ENCODE measurements at places on chromosomes 3 and 15. TPM values are rescaled to one million over a fixed set of nuclear protein-coding genes. Genes with fewer than 3 reads are reported as not detected.

Gene CPN2
- total RNA-seq, result not detected

Gene CCR8
- total RNA-seq, result not detected

Gene UBL7
- 56.6 TPM for total RNA-seq

GRCh38 chr3:176430244-176431037, 766.8 kb downstream of the TBL1XR1 start:
- no peaks in the 10 kb centered on the region for H3K36me3 ChIP-seq
- no peak overlapping the region for H3K27ac ChIP-seq
- no peaks in the 10 kb centered on the region for H3K4me1 ChIP-seq

GRCh38 chr3:77039606-77040171, at the start of gene ROBO2:
Gene ROBO2, plus strand, starts transcription at chr3:77040099. Its CDS starts 687 bp downstream, at chr3:77040786.
- H3K27me3 ChIP-seq, result peaks cover 44% of the 10 kb centered on the region
- H3K36me3 ChIP-seq, result no peaks in the 10 kb centered on the region
- no peak within 1 kb of the TSS for H3K27ac ChIP-seq
- no peak for DNase-seq
- no peak within 1 kb of the TSS for H3K4me3 ChIP-seq

GRCh38 chr3:50525987-50526386, 22.6 kb upstream of the CACNA2D2 start:
- no peaks in the 10 kb centered on the region for H3K36me3 ChIP-seq
- peak; percentile 76 for DNase-seq
- peaks cover 6% of the 10 kb centered on the region for H3K27me3 ChIP-seq

GRCh38 chr15:98648654-98649471, 524 bp downstream of the IGF1R start:
- H3K4me1 ChIP-seq, result peaks cover 30% of the 10 kb centered on the region
- H3K4me3 ChIP-seq, result peak overlapping the region; percentile 85
- H3K27me3 ChIP-seq, result peaks cover 9% of the 10 kb centered on the region
- H3K36me3 ChIP-seq, result no peaks in the 10 kb centered on the region

DNA sequence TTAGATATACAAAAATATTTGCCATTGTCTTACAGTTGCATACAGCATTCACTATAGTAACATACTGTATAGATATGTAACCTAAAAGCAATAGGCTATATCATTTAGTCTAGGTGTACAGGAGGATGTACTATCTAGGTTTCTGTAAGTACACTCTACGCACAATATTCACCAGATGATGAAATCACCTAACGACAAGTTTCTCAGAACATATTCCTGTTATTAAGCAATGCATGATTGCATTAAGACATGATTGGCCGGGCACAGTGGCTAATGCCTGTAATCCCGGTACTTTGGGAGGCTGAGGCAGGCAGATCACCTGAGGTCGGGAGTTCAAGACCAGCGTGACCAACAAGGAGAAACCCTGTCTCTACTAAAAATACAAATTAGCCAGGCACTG, 14.5 kb upstream of the PRKCI start:
- no peak overlapping the region for H3K27ac ChIP-seq
- H3K36me3 ChIP-seq, result peaks cover 2% of the 10 kb centered on the region
- no peaks in the 10 kb centered on the region for H3K4me1 ChIP-seq

GRCh38 chr15:65020419-65020818, 9.0 kb downstream of the MTFMT start:
- H3K27me3 ChIP-seq, result no peaks in the 10 kb centered on the region
- peaks cover 30% of the 10 kb centered on the region for H3K36me3 ChIP-seq
- no peak overlapping the region for H3K4me3 ChIP-seq

DNA sequence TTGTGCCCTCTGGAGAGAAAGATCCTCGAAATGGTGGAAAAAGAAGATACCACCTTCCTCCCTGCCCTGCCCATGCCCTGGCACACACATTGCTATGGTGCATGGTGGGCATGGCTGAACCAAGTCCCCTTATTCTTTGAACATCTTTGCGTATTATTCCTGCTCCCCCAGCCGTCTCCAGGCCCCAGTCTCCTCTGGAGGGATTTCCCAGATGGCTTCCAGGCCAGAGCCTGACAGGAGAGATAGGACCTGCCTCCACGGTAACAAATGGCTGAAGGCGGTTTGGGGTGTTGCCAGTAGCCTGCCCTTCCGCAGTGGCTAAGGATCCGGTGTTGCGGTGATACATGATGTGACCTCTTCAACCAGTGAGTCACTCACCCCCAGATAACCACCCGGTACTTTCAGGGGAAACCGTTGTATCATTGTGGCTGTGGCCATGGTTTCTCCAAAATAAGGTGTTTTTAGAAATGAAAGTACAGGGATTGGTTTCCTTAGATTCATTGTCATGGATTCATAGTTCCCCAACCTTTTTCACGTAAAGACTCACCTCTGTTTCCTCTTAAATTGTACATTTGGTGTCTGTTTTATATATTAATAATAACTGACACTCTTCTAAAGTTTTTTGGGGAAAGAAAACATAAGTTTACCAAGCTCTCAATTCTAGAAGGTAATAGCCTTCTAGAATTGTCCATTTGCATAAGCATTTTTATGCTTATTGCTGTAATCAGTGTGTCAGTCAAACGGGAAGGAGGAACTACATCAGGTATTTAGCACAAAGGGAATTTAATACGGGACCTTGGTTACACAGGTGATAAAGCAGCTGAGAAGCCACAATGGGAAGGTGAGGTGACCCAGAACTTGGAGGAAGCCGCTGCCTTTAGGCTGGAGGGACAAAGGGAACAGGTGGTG, 25.9 kb downstream of the SMAD3 start:
- H3K36me3 ChIP-seq, result peaks cover 18% of the 10 kb centered on the region
- peak; percentile 78 for DNase-seq
- peaks cover 66% of the 10 kb centered on the region for H3K4me1 ChIP-seq

DNA sequence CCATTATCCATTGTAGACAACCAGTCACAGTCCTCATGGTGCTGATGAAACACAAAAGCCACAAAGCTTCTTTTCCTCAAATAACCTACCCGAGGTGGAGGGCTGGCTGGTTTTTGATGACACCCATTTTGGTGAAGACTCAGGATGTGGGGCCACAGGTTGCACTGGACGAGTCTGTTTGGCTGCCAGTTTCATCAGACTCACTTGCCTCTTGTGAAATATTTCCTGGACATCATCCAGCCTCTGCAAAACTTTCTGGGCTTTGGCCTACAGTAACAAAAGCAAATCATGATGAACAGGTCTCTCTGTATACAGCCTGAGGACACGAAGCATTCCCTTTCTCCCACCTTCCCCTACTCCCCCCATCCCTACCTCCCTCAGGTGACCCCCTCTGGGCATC, 42.2 kb downstream of the B3GNT5 start:
- H3K4me3 ChIP-seq, result no peak overlapping the region
- H3K27me3 ChIP-seq, result no peaks in the 10 kb centered on the region
- DNase-seq, result no peak

- peaks cover 4% of the 10 kb centered on the region for H3K4me1 ChIP-seq
- no peak for DNase-seq
- peaks cover 4% of the 10 kb centered on the region for H3K27me3 ChIP-seq
Measured at GRCh38 chr3:120678984-120679383, 3.1 kb downstream of the HGD start.

Measured in activated naive CD8-positive, alpha-beta T cell treated with anti-CD3 and anti-CD28 coated beads for 36 hours (primary cell).